Right renal pelvis (tissue), 4 donors: ENCODE measurements at places on chromosomes 13 and 19. TPM values are rescaled to one million over a fixed set of nuclear protein-coding genes. Genes with fewer than 3 reads are reported as not detected.

The MIPEP gene
- 31.9 TPM for polyA plus RNA-seq

DNA sequence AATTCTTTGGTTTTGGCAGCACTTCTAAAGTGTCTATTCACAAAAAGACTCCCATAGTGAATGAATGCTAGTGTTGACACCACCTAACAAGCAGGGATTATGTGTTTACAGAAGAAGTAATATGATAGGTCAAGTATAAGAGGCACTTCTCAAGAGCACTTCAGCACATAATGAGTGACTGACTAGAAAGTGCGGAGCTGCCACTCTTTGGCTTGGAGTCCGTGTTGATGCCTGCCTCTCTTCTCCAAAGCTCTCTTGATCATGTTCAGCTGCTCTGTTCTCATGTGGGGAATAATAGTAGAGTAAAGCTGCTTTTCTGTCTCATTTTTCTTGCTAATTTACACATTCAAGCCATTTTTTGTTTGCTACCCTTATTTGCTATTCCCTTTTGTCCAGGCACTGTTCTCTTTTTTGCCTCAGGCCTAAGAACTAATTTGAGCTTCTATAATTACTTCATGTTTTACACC is 22.7 kb upstream of the MAB21L1 start:
- no peak for DNase-seq

The EDNRB gene
- 94.7 TPM for polyA plus RNA-seq

DNA sequence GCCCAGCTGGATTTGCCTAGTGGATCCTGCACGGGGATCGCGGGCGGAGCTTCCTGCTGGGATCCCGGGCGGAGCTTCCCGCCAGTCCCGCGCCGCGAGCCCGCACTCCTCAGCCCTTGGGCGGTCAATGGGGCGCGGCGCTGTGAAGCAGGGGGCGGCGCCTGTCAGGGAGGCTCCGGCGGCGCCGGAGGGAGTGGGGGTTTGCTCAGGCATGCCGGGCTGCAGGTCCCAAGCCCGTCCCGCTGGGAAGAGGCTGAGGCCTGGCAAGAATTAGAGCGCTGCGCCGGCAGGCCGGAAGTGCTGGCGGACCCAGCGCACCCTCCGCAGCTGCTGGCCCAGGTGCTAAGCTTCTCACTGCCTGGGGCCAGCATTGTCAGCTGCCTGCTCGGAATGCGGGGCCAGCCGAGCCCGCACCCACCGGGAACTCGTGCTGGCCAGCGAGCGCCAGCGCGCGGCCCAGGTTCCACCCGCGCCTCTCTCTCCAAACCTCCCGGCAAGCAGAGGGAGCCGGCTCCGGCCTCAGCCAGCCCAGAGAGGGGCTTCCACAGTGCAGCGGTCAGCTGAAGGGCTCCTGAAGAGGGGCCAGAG is 119.6 kb downstream of the PRR20E start:
- DNase-seq = no peak

GRCh38 chr13:77678691-77679235 is 18.7 kb upstream of the SLAIN1 start:
- no peak for DNase-seq

The IRS2 gene
- 14.9 TPM for polyA plus RNA-seq

The ZNF221 gene
- 5.1 TPM for polyA plus RNA-seq

The APLP1 gene
- polyA plus RNA-seq = 33.2 TPM

The ZNF98 gene
- polyA plus RNA-seq = 4.6 TPM

GRCh38 chr19:10812196-10812595 is 23.8 kb downstream of the TMED1 start:
- no peak for DNase-seq

DNA sequence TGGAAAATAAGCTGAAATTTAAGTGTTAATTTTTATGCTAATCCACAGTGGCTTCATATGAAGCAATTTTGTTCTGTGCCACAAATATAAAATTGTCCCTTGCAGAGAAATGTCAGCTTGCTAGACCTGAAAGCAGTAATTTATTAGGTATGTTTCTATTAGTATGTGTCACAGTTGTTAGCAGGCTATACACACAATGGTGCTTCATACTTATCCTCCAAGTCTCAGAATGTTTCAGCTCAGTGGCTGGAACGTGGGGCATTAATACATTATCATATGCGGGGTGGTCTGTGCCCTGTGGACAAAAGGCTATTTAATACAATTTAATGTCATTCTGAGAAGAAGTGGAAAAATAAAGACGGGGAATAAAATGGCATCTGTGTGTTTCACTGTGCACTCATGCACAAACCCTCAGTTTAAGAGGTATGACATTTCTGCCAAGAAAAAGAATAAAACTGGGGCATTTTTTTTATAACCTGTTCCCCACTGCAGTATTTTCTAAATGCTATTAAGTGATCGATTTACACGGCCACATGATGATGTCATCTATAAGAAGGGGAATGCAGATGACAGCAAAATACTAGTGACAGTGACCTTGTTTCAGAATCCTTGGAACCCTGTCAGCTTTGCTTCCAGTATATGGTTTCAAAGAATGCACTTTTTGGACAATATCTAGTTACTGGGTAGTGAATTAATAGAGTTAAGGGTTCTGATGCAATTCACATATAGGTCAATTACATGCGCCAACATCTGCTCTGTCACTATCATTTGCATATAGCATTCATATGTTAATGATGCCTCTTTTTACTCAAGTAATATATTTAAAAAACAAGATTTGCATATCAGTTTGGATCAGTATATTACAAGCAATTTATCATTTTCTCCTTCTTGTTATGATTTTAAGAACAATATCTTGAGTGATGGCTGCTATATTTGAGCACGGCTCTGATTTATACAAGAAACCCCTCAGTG is 21.2 kb upstream of the ZNF536 start:
- DNase-seq = no peak

DNA sequence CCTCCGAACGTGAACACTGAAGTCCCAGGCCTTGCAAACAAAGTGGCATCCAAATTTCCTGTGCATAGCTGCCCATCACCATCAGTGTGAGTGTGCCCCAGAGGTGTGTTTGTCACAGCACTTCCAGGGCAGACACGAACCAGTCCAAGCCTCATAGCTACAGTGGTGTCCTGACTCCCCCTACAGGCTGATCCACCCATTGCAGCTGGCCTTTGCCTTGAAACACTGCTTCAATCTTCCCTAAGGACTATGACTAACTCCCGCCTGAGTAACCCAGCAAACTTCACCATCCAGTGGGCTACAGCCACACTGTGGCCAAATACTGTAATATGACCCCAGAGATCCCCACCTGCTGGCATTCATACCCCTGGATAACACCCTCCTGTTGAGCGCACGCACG is 3.9 kb downstream of the ZNF266 start:
- DNase-seq = no peak

The SLC1A6 gene
- polyA plus RNA-seq = 0.56 TPM

- no peak for DNase-seq
These were observed 569.2 kb downstream of the MYO16 start for GRCh38 chr13:109198585-109198984.

DNA sequence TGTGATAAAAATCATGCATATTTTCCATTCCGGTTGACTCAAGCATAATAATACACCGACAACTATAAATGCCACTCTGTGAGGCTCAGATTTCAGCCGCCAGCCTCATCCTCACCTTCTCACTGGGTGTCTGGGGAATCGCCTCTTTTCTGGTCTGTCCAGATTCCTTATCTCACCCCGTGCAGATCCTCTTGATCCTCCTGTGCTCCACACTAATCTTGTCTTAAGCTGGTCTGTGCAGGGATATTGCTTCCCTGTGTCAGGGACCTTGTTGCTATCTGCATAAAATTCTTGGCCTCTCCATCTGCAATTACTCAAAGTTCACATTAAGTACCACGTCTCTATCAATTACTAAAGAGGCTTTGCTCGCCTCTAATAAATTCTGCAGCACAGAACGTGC is 116.6 kb upstream of the SPACA7 start:
- DNase-seq = no peak

The ETV2 gene
- polyA plus RNA-seq = 1.8 TPM

The RAP2A gene
- 46.9 TPM for polyA plus RNA-seq

DNA sequence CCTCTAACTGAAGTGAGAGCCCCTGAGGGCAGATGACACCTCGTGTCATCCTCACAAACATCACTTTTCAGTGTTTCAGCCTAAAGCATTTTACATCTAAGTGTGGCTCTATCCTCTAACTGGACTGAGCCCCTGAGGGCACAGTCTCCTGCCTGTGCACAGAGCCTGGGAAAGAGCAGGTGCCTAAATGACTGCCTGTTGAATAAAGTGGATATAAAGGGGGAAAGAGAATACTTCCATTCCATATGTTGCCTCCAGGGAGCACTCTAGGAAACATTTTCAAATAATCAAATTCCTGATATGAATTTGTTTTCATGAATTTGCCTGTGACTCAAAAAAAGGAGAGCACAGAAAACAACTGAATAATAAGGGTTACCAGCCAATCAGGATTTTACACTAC is 32.2 kb downstream of the CNMD start:
- no peak for DNase-seq

The CGB5 gene
- not detected for polyA plus RNA-seq

GRCh38 chr13:80881942-80882445 is 541.1 kb upstream of the SPRY2 start:
- DNase-seq = no peak

DNA sequence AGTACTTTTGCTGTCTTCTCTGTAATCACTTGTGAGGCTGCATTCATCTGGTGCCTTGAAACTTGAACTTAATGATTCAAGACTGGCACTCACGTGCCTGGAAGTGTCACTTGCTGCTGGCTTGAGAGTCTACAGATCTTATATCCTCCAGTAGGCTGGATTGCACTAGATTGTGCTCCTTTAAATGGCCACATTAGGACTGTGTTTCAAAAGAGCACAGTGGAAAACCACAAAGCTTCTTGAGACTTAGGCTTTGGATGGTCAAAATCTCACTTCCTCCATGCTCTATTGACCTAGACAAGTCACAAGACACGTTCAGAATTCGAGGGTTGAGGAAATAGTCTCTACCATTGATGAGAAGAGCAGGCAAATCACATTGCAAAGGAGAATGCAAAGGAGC is 1278.8 kb upstream of the MIR17HG start:
- DNase-seq = no peak

The MAMSTR gene
- polyA plus RNA-seq = 4.8 TPM
